ENCODE measurements at places on chromosomes 4 and X.
A peak's percentile ranks its signal among the peaks of the same experiment; 100 is the strongest.

DNA sequence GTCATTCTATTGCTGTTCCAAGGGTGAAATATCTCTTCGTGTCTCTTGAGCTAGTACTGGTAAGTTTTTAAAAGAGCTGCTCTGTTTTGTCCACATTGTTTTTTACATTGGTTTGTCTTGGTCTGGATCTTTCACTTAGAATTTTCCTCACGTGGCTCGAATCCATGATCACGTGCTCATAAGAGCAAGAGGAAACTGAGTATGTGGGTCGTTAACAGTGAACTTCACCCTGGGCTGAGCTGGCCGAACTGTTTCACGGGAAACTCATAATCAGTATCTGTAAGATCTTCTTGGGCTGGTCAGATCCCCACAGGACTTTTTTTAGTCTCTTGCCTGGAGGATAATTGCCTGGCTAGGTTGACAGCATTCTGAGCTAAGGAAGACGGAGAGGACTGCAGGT is 77.8 kb upstream of the HELT start:
- no peak for DNase-seq

- no peak for DNase-seq
Observed at GRCh38 chr4:107616838-107617389, 103.1 kb downstream of the PAPSS1 start.

- DNase-seq: peak; percentile 45
Observed at GRCh38 chr4:55359397-55359916, 13.4 kb downstream of the SRD5A3 start.

DNA sequence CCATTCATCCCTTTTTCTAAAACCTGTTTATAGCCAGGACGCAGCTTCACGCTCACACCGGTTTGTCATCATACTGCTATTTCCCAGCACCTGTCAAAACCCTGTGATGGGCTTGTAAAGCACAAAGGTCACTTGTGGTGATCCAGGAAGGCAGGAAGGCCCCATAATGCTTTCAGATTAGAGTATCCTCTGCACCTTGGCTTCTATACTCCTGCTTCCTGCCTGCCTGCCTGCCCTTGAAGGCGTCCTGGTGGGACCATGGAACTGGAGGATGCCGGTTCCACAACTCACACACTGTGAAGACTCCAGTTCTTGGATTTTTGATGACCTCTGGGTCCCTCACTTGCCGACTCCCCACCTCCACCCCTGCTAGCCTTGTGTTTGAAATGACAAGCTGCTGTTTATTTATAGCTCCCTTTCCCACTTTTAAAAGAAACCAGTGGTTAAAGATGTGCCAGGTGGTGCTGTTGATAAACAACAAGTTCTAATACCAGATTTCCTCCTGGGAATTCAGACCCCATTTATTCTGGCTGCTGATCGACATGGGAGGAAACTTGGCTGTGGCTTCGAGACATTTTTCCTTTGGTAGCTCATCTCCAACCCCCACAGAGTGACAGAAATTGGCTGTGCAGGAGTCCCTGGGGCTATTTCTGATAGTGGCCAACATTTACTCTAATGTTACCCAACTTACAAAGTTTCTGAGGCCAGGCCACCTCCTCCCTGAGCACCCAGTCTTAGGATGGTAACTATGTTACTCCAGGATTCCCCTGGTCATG is 211.5 kb downstream of the KDR start:
- DNase-seq: no peak

GRCh38 chr4:139528377-139529005 is 27.5 kb downstream of the SETD7 start:
- peak; percentile 33 for DNase-seq

GRCh38 chr4:163598489-163598888 is 104.0 kb downstream of the TMA16 start:
- DNase-seq: no peak

All from testis (tissue), 5 donors.